ENCODE measurements at places on chromosomes 7 and 10. TPM values are rescaled to one million over a fixed set of nuclear protein-coding genes. Genes with fewer than 3 reads are reported as not detected.

The HTRA1 gene
- total RNA-seq, result not detected

DNA sequence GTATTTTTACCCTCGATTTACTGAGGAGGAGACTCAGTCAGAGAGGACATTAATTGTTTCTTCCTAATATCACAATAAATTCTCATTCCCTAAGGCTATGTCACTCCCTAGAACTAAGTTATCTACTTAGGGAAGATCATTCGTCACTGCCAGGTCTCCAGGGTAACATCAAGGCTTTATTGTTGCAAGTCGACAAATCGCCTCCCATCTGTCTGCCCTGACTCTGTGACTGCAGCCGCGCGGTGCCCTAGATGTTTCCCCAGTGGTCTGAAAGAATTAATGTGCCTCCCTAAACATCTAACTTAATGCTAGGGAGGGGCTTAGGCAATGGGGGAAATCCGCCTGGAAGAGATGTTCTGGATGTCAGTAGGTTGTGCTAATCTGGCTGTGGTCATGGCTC is 558.8 kb upstream of the C7orf33 start:
- DNase-seq, result no peak

DNA sequence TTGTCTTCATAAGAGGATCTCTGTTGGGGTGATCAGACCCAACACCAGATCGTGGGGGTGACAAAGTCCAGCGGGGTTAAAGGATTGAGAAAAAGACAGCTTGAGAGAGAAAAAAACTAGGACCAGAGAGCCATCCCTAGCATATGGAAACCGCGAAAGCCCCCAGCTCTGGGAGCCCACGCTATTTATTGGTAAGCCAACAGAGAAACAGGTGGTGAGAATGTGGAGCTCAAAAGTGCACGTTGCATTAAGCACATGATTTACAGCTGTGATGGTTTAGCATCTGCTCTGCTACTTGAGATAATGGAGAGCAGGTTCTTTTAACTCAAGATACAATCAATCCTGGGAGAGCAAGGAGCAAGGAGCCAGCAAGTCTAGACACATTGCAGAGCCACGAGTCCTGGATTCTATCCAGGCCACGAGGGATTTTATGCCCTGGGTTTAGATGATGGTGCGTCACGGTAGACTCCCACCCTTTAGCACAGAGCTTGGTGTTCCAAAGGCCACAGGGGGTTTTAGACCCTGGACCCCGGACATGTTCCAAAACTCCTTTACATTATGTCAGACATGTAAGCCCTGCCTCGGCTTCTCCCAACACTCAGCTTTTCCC is 755.2 kb upstream of the SORCS1 start:
- DNase-seq, result no peak

GRCh38 chr10:16843252-16843870 is 26.1 kb upstream of the RSU1 start:
- peak; percentile 74 for DNase-seq

- DNase-seq, result no peak
Measured at GRCh38 chr7:104950754-104951153, 63.3 kb upstream of the KMT2E start.

DNA sequence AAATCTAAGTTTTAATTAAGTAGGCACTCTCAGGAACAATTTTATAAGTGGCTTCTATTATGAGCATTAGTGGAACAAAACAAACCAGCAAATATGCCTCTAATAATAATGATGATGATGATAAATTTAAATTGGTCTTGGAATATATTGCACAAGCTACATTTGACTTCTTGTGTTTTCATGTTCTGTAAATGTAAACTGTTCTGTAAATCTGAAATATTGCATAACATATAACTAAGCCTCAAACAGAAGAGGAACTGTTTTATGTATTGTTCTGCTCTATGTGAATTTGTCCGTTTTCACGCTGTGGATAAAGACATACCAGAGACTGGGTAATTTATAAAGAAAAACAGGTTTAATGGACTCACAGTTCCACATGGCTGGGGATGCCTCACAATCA is 625.2 kb upstream of the CELF2 start:
- no peak for DNase-seq

The FXYD4 gene
- total RNA-seq, result not detected

- no peak for DNase-seq
Measured at GRCh38 chr10:53013201-53013810, 240.7 kb upstream of the MBL2 start.

The HMX2 gene
- total RNA-seq, result not detected

The AOC1 gene
- total RNA-seq, result not detected

The LIPJ gene
- total RNA-seq, result not detected

GRCh38 chr7:28318101-28318762 is 94.1 kb upstream of the CREB5 start:
- DNase-seq, result no peak

The AKR1C2 gene
- not detected for total RNA-seq

GRCh38 chr7:155530601-155531000 is 15.8 kb downstream of the CNPY1 start:
- no peak for DNase-seq

- DNase-seq, result no peak
Measured at GRCh38 chr10:77898323-77899079, 28.1 kb downstream of the DLG5 start.
